ENCODE measurements at places on chromosomes 4 and X.
A peak's percentile ranks its signal among the peaks of the same experiment; 100 is the strongest.

GRCh38 chr4:8516996-8517550, 63.1 kb upstream of the GPR78 start:
- ATAC-seq: no peak

- ATAC-seq: no peak
Observed at GRCh38 chrX:8289523-8289922, 118.5 kb upstream of the VCX2 start.

DNA sequence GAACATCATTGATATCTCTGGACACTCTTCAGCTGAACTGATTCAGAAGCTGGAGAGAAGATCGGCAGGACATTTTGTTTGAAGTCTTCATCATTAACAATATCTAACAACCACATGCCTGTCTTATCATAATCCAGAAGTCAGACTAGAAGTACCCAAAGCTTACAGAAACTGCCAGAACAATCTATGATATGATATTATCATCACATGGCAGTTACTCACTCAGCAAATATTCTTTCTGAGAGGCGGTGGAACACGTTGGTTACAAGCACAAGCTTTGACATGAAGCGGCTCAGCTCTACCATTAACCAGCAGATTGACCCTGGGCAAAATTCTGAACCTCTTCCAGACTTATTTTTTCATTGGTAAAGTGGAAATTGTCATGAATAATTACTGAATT, 69.4 kb upstream of the KIT start:
- no peak for ATAC-seq

- peak; percentile 38 for ATAC-seq
Observed at GRCh38 chr4:186134257-186134656, 29.8 kb downstream of the FAM149A start.

- no peak for ATAC-seq
Observed at GRCh38 chrX:103343105-103343504, 13.1 kb downstream of the TCEAL7 start.

DNA sequence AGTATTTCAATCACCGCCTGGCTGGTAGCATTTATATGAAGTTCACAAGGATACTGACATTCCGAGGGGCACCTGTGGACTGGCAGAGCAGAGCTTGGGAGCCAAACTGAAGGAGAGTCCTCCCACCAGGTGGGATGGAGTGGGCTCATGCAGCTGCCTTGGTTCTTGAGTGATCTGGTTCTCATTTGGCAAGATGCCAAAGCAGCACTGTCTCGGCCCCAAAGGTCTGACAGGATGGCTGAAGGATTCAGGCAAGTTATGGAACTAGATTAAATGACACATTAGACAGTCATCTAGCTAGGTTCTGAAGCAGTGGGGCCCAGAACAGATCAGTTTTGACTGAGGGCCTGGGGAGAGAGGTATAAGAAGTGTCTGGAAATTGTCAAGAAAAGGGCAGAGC, 3.2 kb downstream of the FGF16 start:
- ATAC-seq: no peak

DNA sequence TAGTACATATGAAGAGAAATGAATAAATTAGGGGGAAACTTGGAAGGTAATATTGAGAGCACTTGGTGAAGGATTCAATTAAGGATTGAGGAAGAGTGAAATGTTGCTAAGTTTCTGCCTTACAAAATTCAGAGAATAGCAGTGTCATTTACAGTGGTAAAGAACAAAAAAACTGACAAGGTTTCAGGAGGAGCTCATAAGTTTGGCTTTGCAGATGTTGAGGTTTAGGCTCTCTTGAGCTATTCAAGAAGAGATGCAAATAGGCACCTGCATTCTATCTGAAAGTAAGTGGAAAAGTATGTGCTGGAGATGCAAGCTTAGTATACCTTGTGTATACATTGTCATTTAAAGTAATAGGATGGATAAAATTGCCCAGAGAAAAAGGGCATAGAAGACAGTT, 22.3 kb upstream of the EMCN start:
- ATAC-seq: no peak

GRCh38 chr4:52343595-52343994, 292.5 kb downstream of the SPATA18 start:
- ATAC-seq: no peak

GRCh38 chr4:139633661-139634060, 32.0 kb upstream of the MGST2 start:
- no peak for ATAC-seq

DNA sequence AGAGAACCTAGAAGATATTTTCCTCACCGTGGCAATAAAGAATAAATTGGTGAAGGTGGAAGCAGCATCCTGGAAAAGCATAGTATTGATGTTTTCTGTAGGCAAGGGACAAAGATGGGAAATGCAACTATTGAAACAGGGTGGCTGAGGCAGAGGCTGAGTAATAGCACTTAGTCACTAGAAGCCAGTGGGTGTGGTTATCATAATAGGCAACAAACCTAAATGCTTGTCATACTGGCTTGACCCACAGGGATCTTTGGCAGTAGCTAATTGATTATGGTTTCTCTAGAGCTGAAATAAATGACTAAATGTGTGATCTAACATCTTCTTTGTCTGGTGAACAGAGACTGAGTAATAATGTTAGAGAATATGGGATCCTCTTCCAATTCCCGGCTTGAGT, 353.6 kb upstream of the RPS6KA3 start:
- ATAC-seq: no peak

DNA sequence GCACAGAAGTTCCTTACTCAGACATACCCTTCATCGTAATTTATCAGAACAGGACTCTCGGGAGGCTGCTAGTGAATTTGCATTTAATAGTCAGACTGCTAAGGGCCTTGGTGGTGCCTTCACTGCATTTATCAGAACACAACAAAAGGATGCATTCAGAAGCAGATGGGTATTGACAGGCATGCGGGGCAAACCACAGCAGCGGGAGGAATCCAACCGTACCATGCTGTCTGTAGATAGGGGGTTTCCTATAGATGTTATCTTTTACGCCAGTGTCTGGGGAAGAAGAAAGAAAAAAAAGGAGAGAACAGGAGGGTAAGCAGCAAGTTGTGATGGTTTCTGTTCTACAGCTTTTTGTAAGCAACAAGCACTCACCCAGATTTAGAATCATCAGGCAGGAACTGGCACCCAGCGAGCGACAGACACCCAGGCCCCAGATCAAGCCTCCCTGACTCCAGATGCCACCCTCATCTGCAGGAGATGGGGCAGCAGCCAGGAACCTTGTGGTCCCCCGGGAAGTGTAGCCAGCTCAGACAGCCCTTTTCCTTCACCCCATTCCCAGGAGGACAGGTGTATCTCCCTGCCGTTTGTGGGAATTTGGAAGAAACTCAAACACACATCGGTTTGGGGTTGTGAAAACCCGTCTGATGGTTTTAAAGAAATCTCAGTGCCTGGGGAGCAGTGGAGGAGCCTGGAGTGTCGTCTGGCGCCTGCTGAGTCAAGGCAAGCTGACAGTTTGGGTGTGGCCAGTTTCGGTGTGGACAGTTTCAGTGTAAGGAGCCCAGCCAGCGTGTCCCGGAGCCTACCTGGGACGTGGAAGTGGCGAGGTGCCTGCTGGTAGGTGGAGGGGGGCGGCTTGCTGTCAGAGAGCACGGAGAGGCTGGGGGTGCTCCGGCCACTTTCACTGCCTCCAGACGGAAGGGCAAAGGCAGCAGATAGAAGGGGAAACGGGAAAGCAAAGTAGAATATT, 80.0 kb upstream of the AFAP1 start:
- no peak for ATAC-seq

GRCh38 chr4:147078362-147078761, 132.7 kb upstream of the TTC29 start:
- no peak for ATAC-seq

- ATAC-seq: no peak
Observed at GRCh38 chrX:110531873-110532580, 173.4 kb downstream of the RTL9 start.

- no peak for ATAC-seq
Observed at GRCh38 chr4:3307891-3308575, 15.2 kb downstream of the RGS12 start.

- no peak for ATAC-seq
Observed at GRCh38 chrX:19560611-19561010, 45.3 kb upstream of the MAP3K15 start.

DNA sequence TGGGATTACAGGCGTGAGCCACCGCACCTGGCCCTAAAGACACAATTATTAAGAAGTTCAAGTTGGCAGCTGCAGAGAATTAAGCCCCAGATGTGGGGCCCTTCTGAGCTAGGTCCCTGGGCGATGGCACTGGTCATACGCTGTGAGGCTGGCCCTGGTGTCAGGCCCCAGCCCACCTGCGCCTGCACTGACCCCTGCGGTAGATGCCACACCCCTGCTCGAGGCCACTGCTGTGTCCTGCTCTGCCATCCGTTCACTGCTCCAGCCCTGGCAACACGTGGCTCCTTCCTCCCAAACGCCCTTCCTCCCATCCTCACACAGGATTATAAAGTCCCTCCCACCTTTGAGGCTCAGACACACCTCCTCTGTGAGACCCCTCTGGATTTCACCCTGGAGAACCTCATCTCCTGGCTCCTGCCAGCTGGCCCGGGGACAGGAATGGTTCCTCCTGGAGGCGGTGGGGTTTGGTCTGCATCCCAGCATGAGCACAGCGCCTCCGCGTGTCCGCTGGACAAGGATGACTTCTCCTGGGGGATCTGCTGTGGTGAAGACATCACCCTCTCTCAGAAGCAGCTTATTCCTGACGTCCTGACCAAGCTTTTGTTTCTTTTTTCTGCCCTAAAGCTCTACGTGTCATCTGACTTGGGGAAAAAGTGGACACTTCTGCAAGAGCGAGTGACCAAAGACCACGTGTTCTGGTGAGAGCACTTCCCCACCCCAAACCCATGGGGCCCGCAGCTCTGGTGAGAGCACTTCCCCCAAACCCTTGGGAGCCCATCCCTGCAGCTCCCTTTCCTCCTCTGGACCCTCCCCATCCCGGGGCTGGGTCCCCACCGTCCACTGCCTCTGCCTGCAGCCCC, 219.0 kb upstream of the PSAPL1 start:
- no peak for ATAC-seq

DNA sequence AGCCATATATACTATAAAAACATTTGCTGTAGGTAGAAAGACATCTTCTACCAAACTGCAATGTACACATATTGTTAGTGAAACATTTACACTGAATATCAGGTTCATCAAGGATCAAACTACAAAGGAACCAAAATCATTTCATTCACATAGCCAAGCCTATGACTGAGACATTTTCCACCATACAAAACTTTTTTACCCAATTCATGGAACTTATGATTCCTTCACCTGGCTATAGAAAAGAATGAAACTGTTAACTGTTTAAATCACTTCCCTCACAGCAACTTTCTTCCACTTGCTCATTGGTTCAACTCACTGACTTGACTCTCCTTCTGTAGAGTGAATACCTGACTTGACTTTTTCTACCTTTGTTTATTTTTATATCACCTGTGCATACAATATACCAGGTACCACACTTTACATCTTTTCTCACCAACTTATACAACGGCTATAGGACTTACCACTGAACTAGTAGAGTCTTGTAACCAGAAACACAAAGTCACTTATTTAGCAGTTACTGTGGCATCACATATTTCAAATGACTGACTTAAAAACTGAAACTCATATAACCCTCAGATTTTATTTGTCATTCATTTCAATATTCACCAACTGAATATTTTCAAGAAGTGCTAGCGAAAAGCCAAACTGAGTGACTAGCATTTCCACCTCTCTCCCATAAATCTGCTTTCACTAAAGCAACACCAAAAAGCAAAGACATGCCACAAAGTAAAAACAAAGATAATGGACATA, 30.9 kb downstream of the CAMK2D start:
- peak; percentile 62 for ATAC-seq

GRCh38 chrX:362937-363620, 23.6 kb downstream of the PPP2R3B start:
- ATAC-seq: no peak

DNA sequence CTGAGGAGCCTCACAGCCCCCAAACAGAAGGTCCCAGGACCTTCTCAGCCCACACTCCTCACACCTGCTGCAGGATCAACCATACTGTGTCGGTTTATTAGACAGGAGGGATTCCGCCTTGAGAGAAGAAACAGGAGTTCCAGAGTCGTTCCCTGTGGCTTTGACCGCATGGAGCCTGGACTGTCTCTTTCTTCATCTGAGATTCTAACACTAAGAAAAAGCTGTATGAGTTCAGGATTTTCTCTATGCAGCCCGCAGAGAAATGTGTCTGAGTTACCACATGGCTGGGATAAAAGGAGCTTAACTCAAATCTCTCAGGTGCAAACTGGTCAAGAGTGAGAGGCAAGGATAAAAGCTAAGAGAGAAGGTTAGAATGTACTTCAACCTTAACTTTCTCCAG, 126.7 kb downstream of the AFAP1 start:
- ATAC-seq: no peak

DNA sequence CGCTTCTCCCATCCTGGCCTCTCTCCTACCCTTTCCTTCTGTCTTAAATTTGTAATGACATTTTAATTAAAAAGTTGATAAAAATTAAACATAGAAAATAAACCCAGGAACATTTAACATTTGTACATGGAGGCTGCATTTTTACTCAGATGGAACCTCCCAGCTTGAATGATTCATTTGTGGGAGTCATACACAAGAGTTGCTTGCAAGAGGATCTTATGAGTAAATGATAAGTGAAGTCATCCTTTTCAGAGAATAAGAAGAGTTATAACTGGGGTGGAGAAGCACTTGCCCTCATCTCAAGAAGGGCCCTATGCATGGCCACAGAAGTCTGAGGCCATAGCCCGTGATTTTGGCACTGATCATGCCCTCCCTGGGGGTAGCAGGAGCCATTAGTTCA, 482.9 kb upstream of the BOD1L1 start:
- no peak for ATAC-seq

GRCh38 chr4:105145903-105146275, 787 bp upstream of the TET2 start:
- ATAC-seq: peak; percentile 18

- no peak for ATAC-seq
Observed at GRCh38 chr4:117481742-117482141, 396.4 kb upstream of the TRAM1L1 start.

DNA sequence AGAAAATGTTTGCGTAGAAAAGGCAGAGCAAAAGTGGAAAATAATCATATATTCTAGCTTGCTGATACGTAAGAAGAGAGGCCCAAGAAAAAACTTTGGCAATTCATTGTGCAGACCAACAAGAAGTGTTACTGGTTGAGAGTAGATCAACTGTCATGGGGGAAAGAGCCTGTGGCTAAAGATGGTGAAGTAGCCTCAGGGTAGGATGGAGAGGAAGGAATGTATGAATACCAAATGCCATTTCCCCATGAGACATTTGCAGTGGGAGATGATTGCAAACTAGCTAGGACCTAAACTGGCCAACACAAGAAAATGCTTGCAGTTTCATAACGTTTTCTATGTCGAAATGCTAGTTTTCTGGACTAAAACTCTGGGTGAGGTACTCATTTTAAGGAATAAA, 47.7 kb upstream of the ADGRL3 start:
- ATAC-seq: no peak
